ENCODE measurements at places on chromosomes 1 and 21.
A peak's percentile ranks its signal among the peaks of the same experiment; 100 is the strongest.

- DNase-seq, result no peak
Observed at GRCh38 chr1:205523261-205523890, 18.9 kb downstream of the CDK18 start.

GRCh38 chr1:53715478-53715877, 23.5 kb downstream of the GLIS1 start:
- peak; percentile 23 for DNase-seq

GRCh38 chr21:45313682-45314081, 26.0 kb upstream of the POFUT2 start:
- no peak for DNase-seq

DNA sequence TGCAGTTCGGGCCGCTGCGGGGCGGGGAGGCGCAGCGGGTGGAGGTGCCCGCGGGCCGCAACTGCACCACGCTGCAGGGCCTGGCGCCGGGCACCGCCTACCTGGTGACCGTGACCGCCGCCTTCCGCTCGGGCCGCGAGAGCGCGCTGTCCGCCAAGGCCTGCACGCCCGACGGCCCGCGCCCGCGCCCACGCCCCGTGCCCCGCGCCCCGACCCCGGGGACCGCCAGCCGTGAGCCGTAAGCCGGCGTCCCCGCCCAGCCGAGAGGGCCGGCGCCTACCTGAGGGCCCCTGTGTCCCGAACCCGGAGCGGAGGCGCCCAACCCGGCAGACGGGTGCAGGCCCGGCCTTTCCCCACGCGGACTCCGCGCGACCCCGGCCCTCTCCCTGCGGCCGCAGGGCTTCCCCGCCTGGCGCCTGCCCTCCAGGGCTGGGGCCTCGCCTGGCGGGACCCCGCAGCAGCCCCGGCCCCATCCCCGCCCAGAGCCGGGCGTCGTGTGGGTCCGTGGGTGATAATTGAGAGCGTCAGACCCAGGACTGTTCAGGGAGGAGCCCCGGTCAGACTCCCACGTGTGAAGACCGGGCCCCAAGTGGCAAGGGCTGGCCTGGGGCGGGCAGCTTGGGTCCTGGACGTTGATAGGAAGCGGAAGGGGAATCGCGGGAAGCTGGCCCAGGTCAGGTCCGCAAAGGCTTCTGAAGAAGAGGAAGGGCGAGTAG, 4.2 kb downstream of the VWA1 start:
- DNase-seq, result no peak

GRCh38 chr1:111696330-111696729, 42.9 kb downstream of the INKA2 start:
- DNase-seq, result no peak

DNA sequence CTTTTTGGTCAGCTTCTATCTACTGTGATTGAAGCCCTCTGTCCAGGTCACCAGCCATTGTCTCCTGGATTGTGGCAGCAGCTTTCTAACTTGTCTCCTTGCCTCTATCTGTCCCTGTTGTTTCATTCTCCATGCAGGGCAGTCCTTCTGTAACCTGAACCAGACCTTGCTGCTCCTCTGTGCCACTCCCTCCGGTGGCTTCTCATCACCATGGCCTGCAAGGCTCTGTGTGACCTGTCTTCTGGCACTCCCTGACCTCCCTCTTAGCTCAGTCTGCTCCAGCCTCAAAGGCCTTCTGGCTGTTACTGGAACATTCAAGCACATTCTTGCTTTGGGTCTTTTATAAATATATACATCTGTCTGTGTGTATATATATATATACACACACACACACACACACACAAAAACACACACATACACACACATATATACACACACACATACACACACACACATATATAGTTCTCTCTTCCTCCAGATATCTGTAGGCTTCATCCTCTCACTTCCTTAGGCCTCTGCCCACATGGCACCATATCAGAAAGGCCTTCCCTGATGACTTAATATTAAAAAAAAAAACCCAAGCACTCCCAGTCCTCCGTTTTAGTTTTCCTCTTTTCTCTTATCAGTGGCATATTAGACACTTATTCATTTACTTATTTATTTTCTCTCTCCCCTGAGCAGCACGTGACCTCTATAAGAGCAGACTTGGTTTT, 21.2 kb upstream of the JUN start:
- no peak for DNase-seq

DNA sequence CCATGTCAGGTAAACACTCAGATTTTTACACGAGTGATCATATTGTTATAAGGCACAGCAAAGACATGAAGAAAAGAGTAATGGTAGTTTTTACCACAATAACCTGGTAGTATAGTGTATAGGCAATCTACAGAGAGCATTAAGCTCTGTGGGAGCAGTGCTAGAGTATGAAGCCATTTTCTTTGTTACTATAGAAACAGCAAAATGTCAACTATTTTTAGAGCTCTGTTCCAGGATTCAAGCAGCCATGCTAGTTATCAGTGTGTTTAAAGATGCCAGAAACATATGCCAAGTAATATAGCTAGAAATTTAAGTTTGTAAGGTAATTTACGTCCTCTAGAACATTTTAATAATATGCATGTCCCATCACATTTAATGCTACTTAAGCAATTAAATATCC, 77.6 kb upstream of the RGS18 start:
- DNase-seq, result no peak

DNA sequence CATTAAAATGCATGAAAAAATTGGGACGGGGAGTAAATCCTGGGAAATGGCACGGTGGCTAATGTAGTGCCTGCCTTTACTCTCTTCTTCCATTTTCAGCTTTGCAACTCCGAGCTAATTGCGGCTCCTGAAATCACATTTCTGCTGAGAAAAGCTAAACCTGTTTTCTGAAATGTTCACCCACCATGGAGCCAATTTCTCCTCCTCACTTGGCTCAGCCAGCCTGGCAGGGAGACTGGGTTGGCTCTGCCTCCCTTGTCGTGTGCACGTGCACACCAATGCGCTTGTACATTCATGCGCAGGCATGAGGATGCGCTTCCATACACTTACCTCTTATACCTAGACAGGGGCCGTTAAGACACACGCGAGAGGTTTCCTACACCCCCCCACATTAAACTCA, 165.4 kb downstream of the PLXNA2 start:
- DNase-seq, result no peak

DNA sequence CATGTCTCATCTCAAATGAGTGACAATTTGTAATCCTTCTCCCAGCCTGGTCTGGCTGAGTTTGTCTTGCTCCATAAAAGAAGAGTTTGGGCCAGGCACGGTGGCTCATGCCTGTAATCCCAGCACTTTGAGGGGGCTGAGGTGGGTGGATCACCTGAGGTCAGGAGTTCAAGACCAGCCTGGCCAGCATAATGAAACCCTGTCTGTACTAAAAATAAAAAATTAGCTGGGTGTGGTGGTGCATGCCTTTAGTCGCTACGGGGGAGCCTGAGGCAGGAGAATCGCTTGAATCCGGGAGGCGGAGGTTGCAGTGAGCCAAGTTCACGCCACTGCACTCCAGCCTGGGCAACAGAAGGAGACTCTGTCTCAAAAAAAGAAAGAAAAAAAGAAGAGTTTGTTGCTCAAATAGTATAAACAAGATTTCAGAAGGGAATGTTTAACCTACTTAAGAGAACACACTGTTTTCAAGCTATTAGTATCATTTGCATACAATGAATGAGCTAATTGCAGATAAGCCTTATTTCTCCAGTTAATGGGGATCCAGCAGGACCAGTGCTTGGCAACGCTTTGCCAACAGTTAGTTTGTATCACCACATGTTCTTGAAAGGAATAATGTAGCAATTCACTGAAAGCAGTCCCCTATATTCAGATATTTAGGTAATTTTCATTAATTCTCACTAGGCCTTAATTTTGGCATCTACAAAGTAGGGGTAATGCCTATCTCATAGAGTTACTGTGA, 15.9 kb downstream of the KLHDC7A start:
- no peak for DNase-seq

- DNase-seq, result peak; percentile 26
Observed at GRCh38 chr1:88890791-88891317, 513 bp downstream of the GTF2B start.

DNA sequence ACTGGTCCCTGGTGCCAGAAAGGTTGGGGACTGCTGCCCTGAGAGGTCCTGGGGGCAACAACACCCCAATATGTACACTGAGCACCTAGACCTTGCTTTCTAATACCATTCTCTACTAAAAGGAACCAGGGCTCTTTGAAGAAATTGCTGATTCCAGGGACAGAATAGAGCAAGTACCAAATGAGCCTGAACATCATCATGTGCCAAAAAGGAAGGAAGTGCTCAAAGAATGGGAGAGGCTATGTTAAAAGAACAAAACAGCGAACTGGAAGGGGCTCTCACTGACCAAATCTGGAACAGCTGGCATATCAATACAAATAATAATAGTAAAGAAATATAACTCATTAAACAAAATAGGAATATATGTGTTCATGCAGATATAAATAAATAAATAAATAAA, 50.8 kb downstream of the PIK3R3 start:
- no peak for DNase-seq

- no peak for DNase-seq
Observed at GRCh38 chr1:172293429-172293828, 127.1 kb upstream of the C1orf105 start.

GRCh38 chr1:167722152-167722869, 529 bp downstream of the MPZL1 start:
- peak; percentile 48 for DNase-seq

GRCh38 chr1:46487818-46488218, 1.8 kb upstream of the DMBX1 start:
- peak; percentile 34 for DNase-seq

DNA sequence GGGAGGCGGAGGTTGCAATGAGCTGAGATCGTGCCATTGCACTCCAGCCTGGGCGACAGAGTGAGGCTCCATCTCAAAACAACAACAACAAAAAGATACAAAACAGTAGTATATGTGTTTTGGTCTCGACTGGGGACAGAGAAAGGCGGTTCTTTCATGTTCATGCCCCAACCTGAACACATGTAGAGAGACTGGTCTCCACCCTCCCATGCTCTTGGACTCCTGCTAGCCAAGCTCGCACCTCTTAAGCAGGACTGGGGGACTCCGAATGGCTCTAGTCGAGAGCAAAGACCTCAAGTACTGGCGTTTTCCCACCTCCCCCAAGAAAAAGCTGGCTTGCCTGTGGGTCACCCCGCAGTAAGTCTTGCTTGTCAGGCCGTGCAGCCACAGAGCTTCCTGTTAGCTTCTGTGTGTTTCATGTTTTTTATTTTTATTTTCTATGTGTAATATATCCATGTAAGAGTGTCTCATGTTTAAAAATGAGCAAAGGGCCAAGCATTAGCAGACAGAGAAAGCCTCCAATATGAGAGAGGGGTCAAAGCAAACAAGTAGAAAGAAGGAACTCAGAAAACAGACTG, 91.6 kb downstream of the SCCPDH start:
- no peak for DNase-seq

DNA sequence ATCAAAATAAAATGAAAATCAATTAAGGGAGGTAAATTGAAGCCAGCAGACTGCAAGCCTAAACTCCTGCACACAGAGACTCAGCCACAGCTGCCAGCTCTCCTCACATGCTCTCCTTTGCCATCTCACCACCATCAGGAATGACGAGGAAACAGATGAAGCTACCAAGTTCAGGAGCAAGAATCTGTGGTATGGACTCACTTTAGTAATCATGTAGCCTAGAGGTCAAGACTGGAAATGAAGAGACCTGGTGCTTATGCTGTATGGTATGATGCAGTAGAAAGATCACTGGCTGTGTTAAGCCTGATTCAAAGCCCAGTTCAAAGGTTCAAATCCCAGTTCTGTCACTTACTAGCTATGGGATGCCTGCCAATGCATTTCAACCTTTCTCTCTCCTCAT, 78.9 kb upstream of the CAMK1G start:
- DNase-seq, result no peak

DNA sequence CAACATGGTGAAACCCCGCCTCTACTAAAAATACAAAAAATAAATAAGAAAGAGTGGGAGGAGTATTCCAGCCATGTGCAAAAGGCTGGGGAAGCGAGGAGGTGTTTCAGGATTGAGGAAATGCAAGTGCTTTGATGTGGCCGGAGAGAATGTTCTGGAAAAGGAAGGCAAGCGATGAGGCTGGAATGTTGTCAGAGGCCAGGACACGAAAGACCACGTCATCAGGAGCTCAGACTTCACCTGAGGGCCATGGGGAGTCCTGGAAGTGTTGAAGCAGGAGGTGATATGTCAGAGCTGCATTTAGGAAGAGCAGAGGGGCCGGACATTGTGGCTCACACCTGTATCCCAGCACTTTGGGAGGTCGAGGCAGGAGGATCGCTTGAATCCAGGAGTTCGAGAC, 10.9 kb upstream of the THEMIS2 start:
- no peak for DNase-seq

- peak; percentile 36 for DNase-seq
Observed at GRCh38 chr1:7561331-7561921, 209.7 kb upstream of the VAMP3 start.

GRCh38 chr21:27703791-27704190, 736.9 kb upstream of the ADAMTS5 start:
- DNase-seq, result no peak

DNA sequence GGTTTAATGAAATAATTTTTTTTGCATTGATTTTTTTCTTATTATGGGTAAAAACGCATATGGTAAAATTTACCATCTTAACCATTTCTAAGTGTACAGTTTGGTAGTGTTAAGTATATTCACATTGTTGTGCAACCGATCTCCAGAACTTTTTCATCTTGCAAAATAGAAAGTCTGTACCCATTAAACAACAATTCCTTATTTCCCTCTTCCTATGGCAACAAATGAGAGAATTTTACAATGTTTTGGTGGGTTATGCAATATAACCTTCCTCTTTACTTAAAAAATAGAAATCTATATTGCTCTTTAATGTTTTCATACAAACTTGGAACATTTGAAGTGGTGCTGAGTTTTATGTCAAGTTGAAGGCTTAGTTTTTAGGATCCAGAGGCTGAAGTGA, 26.6 kb downstream of the MAP3K7CL start:
- DNase-seq, result no peak

GRCh38 chr1:9892563-9893528, 17.2 kb downstream of the CTNNBIP1 start:
- no peak for DNase-seq

GRCh38 chr1:91018006-91018405, 3.8 kb downstream of the ZNF644 start:
- DNase-seq, result no peak

GRCh38 chr1:31795801-31796621, 19.8 kb downstream of the SPOCD1 start:
- no peak for DNase-seq

- no peak for DNase-seq
Observed at GRCh38 chr1:151436985-151437384, 22.3 kb downstream of the POGZ start.

DNA sequence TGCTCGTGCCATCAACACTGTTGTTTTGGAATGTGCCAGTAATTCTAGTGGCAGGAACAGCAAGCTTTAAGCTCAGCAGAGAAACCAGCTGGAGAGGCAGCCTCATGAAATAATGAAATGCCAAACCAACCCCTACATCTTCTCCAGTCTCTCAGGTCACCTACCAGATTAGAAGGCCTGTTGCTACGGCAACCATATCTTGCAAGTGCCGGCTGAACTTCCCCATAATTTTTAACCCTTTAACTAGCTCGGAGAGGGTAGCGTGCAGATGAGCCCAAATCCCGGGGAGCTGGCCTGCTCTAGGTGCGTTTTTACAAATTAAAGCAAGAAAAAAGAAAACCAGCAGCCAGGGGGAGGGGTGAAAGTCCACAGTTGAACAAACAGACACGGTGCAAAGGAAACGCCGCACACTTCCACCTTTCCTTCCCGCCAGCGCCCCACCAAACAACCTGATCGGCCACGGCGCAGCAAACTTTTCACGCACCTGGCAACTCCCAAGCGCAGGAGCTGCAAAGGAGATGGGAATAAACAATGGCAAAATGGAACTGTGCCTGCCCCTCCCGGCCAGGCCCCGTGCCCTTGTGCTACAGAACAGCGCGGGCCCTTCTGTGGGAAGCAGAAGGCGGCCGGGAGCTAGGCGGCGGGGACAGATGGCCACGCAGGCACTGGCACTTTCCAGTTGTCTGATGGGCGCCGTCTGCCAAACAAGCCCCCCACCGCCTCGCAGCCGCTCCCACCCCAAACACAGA, 50.1 kb downstream of the SSBP3 start:
- no peak for DNase-seq
